Stimulated activated CD4-positive, alpha-beta T cell treated with anti-CD3 and anti-CD28 coated beads, TNF-alpha, amount 100 ng/mL, for 4 hours (primary cell): ENCODE measurements at places on chromosomes 4 and X.

DNA sequence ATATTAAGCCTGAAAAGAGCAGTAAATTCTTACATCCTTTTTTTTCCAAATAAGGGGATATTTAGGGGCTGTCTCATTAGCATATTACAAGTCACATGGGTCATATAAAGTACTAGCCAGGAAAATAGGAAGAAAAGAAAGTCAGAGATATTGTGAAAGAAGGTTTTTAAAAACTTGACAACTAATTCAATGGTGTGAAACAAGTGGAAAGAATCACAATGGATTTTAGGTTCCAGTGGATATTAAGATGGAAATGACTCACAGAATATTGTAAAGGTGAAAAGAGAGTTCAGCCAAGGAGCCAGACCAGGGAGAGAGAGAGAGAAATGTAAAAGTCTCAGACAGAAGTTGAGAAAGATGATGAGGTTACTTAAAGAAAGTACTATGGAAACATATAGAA is 297.2 kb downstream of the IQCM start:
- no peak for DNase-seq

DNA sequence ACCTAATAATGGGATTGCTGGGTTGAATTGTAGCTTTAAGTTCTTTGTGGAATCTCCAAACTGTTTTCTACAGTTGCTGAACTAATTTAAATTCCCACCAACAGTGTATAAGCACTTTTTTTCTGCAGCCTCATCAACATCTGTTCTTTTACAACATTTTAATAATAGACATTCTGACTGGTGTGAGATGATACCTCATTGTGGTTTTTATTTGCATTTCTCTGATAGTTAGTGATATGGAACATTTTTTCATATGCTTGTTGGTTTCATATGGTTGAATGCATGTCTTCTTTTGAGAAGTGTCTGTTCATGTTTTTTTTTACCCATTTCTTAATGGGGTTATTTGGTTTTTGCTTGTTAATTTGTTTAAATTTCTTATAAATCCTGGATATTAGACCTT is 1718.9 kb downstream of the C4orf33 start:
- DNase-seq, result no peak

- DNase-seq, result no peak
Measured at GRCh38 chrX:152149648-152150047, 11.3 kb upstream of the MAGEA10 start.

- no peak for DNase-seq
Measured at GRCh38 chr4:126533146-126533805, 1099.5 kb upstream of the INTU start.
